HFFc6 (cell line): ENCODE measurements at places on chromosomes 4 and X. TPM values are rescaled to one million over a fixed set of nuclear protein-coding genes. Genes with fewer than 3 reads are reported as not detected.

LGI2 gene
- total RNA-seq, result not detected in 3 replicates

MAMLD1 gene
- 3.9 to 5.3 TPM (median 4.2 TPM) in 3 replicates for total RNA-seq

CSTF2 gene
- total RNA-seq, result 18.4 to 24.3 TPM (median 22.5 TPM) in 3 replicates

- H3K36me3 ChIP-seq, result peaks cover 21% of the 10 kb centered on the region
- H3K4me1 ChIP-seq, result peaks cover 90% of the 10 kb centered on the region
- no peaks in the 10 kb centered on the region; the same call in 1 of the 2 replicates for H3K27me3 ChIP-seq
- DNase-seq, result no peak
- no peak overlapping the region for H3K4me3 ChIP-seq
- peak overlapping the region; percentile 15 for H3K27ac ChIP-seq
Measured at GRCh38 chr4:80311130-80311529, 24.4 kb upstream of the CFAP299 start.

DNA sequence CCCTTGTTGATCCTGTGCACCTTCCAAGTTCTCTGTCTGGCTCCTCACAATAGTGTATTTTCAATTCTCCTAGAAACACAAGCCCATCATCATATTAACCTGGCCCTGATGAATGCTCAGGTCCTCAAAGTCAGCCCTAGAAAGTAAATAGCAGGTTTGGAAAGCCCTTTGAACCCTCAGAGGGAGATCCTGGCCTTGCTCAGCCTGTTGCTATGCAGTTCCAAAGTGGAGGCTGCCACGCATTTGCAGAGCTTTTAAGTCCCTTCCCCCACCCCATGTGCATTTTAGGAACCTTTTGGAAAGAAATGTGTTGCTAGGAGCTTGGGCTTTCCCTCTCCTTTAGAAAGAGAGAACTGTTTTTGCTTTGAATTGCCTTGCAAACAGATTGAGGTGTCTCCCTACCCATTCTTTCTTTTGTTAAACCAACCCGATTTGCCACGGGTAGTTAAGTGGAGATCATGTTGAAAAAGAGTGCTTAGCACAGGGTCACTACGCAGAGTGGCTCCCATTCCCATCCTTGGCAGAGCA lies 12.2 kb downstream of the MAMLD1 start:
- H3K36me3 ChIP-seq, result no peaks in the 10 kb centered on the region
- no peaks in the 10 kb centered on the region for H3K27me3 ChIP-seq
- H3K27ac ChIP-seq, result no peak overlapping the region
- peaks cover 3% of the 10 kb centered on the region for H3K4me1 ChIP-seq

DNA sequence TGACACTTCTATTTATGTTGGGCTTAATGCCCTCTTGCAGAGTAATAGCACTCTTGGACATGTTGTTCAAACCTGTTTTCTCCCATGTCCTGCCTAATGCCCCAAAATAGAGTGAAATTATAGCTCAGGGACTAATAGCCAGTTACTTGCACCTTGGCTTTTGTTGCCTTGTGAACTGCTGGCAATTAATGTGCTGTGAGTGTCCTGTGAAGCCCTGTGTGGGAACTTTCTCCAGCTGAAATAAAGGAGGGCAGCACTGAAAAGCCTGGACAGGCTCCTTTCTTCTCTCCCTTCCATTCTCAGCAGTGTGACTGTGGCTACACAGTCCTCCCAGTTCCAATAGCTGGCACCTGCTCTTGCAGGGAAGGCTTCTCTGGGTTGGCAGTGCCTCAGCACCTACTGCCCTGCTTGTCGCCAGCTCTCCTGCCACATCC lies 72.4 kb downstream of the DCLK2 start:
- peaks cover 43% of the 10 kb centered on the region for H3K36me3 ChIP-seq
- H3K27ac ChIP-seq, result peak overlapping the region; percentile 18; the same call in 1 of the 2 replicates
- H3K4me3 ChIP-seq, result no peak overlapping the region; the same call in 1 of the 2 replicates
- peaks cover 79% of the 10 kb centered on the region for H3K4me1 ChIP-seq
- peaks cover 16% of the 10 kb centered on the region for H3K27me3 ChIP-seq
- DNase-seq, result no peak

DNA sequence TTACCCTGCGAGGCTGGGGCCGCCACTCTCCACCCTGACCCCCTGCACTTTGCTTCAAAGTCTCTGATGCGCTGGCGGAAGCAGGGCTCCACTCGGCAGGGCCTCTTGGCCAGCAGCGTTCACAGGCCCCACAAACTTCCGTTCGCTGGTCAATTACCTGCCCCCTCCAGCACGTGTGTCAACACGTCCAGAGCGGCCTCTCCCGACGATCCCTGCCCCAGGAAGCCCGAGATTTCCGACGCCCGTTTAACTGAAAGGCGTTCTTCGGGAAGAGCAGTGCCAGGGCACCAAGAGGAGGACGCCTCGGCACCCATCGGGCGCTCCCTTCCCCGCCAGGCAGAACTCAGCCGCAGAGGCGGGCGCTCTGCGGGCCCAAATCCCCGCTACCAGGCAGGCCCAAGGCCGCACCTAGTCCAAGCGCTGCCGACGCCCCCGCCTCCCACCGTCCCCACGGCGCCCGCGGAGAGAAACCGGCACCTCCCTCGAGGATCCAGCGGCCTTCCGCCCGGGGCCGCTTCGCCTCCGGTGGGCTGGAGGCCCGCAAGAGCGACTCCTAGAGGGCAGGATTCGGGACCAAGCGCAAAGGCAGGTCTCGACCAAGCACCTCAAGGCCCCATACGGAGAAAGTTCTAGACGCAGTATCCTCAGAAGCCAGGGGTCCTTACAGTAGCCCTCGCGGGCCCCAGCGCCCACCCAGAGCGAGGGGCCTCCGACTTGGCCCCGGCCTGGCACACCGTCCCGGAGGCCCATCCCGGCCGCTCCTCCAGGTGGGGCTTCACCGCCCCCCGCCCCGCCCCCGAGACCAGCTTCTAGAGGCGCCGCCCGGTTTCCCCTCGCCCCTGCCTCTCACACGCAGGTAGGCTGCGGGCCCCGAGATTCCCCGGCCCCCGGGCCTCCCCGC lies 586 bp downstream of the BCAP31 start:
- DNase-seq, result peak; percentile 21
- no peaks in the 10 kb centered on the region for H3K27me3 ChIP-seq
- no peaks in the 10 kb centered on the region; the same call in 1 of the 2 replicates for H3K36me3 ChIP-seq
- peaks cover 23% of the 10 kb centered on the region for H3K4me1 ChIP-seq
- H3K4me3 ChIP-seq, result peak overlapping the region; percentile 92

GRCh38 chr4:25923745-25924144 lies 9.7 kb downstream of the SMIM20 start:
- no peaks in the 10 kb centered on the region; the same call in 1 of the 2 replicates for H3K27me3 ChIP-seq
- no peaks in the 10 kb centered on the region for H3K36me3 ChIP-seq
- peaks cover 8% of the 10 kb centered on the region for H3K4me1 ChIP-seq
- H3K27ac ChIP-seq, result no peak overlapping the region

- H3K27me3 ChIP-seq, result no peaks in the 10 kb centered on the region
- no peak overlapping the region for H3K4me3 ChIP-seq
- no peaks in the 10 kb centered on the region for H3K4me1 ChIP-seq
- H3K36me3 ChIP-seq, result no peaks in the 10 kb centered on the region
- no peak for DNase-seq
Measured at GRCh38 chr4:109278594-109279031, 23.8 kb downstream of the COL25A1 start.

GRCh38 chrX:49226946-49227345 lies 6.2 kb downstream of the CACNA1F start:
- H3K36me3 ChIP-seq, result no peaks in the 10 kb centered on the region
- no peaks in the 10 kb centered on the region for H3K4me1 ChIP-seq
- peaks cover 13% of the 10 kb centered on the region for H3K27me3 ChIP-seq
- no peak for DNase-seq

DNA sequence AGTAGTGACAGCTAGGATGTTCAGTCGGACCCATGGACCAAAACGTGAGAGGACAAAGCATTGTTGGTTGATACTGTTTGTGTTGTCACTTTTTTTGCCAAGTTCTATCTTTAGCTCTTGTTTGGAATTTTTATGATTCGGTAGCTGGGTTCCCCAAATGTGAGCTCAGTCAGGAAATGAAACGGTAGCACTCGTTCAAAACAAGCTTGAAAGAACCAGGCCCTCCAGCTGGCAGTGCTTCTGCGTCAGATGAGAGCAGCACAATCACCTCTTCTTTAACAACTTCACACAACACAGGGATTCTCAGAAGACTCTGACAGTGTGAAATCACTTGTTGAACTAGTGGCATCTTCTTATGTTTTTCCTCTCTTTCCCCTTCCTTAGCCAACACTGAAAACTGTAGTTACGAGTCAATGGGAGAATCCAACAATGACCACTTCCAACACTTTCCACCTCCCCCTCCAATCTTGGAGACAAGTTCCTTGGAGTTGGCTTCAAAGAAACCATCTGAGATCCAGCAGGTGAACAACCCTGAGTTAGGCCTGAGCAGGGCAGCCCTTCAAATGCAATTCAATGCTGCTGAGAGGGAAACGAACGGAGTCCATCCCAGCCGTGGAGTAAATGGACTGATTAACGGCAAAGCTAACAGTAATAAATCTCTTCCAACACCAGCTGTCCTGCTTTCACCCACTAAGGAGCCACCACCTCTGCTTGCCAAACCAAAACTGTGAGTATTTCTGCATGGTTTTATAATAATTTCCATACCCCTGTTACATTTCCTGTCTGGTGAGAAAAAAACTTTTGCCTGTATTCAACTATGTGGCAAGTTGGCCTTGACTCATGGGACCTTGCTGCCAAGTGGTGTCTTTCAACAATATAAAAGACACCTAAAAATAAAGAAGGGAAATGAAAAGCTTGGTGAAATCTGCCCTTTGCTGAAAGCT lies 214.6 kb downstream of the PALLD start:
- no peak for DNase-seq
- no peak overlapping the region for H3K27ac ChIP-seq
- H3K4me3 ChIP-seq, result no peak overlapping the region
- no peaks in the 10 kb centered on the region; the same call in 1 of the 2 replicates for H3K36me3 ChIP-seq
- H3K27me3 ChIP-seq, result no peaks in the 10 kb centered on the region

DNA sequence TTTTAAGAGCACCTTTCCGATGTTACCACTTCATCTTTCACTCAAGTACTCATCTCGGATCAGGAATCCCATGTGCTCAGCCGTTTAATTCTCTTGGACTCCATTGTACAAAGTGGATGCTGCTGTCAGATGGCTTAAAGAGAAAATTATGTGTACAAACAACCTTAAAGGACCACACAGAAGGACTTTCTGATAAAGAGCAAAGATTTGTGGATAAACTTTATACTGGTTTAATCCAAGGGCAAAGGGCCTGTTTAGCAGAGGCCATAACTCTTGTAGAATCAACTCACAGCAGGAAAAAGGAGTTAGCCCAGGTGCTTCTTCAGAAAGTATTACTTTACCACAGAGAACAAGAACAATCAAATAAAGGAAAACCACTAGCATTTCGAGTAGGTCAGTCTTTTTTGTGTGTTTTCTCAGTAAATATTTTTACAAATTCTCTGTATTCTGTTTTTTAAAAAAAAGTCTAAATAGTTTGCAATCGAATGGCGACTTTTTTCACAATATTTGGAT lies 20.1 kb downstream of the MMAA start:
- H3K4me3 ChIP-seq, result no peak overlapping the region
- no peak overlapping the region for H3K27ac ChIP-seq
- no peaks in the 10 kb centered on the region for H3K36me3 ChIP-seq
- H3K4me1 ChIP-seq, result peaks cover 18% of the 10 kb centered on the region

DNA sequence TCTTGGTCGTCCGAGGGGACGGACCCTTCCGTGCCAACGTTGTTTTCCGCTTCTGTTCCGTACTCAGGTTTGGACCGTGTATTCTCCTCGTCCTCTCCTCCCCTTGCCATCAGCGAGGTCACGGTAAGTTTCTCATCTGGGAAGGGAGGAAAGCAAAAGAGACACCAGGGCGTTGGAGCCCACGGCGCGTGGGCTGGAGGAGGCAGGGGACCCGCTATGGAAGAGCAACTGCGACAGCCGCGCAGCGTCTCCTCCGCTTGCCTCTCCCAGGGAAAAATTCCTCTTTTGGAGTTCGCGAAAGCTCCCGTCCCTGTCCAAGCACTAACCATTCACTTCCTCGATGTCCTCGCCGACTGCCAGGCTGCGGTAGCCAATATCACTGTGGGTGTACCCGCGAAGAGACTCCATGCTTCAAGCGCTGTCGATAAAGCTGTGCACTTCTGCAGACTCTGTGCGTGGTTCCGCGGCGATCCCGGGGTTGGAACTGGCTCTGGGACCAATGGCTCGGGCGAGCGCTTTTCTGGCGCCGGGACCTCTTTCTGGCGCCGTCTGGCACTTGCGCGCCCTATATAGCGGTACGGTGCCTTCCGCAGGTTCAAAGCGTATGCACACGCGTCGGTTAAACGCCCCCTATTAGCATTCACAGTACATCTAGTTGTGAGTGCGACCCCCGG lies at the start of gene ESX1:
Gene ESX1, minus strand, starts transcription at position 492 of the 674 bp plus-strand sequence. Its CDS starts 84 bp downstream, at position 408.
- no peaks in the 10 kb centered on the region for H3K36me3 ChIP-seq
- no peak within 1 kb of the TSS for H3K27ac ChIP-seq
- DNase-seq, result no peak
- peak within 1 kb of the TSS; percentile 73 for H3K4me3 ChIP-seq
- H3K27me3 ChIP-seq, result peaks cover 23% of the 10 kb centered on the region

- H3K27me3 ChIP-seq, result no peaks in the 10 kb centered on the region
- no peak overlapping the region for H3K4me3 ChIP-seq
- no peak for DNase-seq
- H3K27ac ChIP-seq, result no peak overlapping the region
- peaks cover 36% of the 10 kb centered on the region for H3K4me1 ChIP-seq
Measured at GRCh38 chr4:118972167-118972566, 83.5 kb downstream of the SYNPO2 start.

GRCh38 chrX:45849261-45849862 lies 648.7 kb upstream of the DIPK2B start:
- H3K27ac ChIP-seq, result peak overlapping the region; percentile 82
- peaks cover 43% of the 10 kb centered on the region for H3K4me1 ChIP-seq
- peak; percentile 78 for DNase-seq
- H3K4me3 ChIP-seq, result peak overlapping the region; percentile 100
- H3K36me3 ChIP-seq, result peaks cover 32% of the 10 kb centered on the region

DNA sequence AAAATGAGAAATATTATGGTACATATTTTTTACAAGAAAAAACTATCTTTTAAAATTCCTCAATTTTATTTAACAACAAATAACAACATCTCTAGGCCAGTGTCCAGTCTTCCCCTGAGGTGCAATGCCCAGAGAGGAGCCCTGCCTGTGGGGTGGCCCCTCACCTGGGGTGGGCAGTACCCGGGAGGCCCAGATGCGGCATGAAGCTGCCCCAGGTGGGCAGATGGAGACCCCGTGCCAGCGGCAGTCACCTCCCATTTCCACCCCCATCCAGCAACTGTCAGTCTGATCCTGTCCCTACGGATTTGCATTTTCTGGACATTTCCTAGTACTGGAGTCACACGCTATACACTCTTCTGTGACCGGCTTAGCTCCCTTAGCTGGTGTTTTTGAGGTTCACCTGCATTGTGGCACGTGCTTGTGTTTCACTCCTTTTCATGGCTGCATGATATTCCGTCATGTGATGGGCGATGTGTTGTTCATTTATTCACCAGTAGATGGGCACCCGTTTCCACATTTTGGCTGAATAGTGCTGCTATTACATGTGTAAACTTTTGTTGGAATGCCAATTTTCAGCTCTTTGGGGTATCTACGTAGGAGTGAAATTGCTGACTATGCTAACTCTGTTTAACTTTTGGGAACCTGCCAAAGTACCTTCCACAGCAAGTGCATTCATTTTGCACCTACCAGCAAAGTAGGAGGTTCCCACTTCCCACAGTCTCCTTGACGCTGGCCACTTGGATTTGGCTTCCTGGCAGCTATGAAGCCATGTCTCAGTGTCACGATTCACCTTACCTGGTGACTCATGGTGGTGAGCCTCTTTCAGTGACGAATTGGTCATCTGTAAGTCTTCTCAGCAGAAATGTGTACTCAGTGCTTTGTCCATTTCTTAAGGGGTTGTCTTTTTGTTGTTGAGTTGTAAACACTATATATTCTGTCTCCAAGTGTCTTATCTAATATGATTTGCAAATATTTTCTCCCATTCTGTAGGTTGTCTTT lies 11.7 kb upstream of the MAEA start:
- DNase-seq, result peak; percentile 32
- no peak overlapping the region for H3K4me3 ChIP-seq
- peaks cover 5% of the 10 kb centered on the region for H3K27me3 ChIP-seq
- H3K4me1 ChIP-seq, result peaks cover 6% of the 10 kb centered on the region
